ENCODE measurements at places on chromosomes 7 and 10. TPM values are rescaled to one million over a fixed set of nuclear protein-coding genes. Genes with fewer than 3 reads are reported as not detected.

Gene AQP1
- 1.2 TPM for total RNA-seq

Gene ABCB4
- 3.1 TPM for total RNA-seq

Gene ASIC3
- 3.7 TPM for total RNA-seq

Gene CUZD1
- total RNA-seq = 0.72 TPM

Gene SPDYE16
- total RNA-seq = 0.08 TPM

Gene MBL2
- 0.05 TPM for total RNA-seq

Gene RSPH10B
- total RNA-seq = 0.11 TPM

Gene CALCR
- not detected for total RNA-seq

Gene INA
- not detected for total RNA-seq

Gene SPDYE8
- total RNA-seq = not detected

Gene CRTAC1
- total RNA-seq = not detected

Gene PNLIPRP3
- total RNA-seq = 0.03 TPM

Gene SPAM1
- total RNA-seq = not detected

Gene NEUROD6
- not detected for total RNA-seq

Gene MBLAC1
- 6.3 TPM for total RNA-seq

Gene CEP55
- total RNA-seq = 62.9 TPM

Gene ADAM22
- 7.2 TPM for total RNA-seq

Gene FOXP2
- 1.2 TPM for total RNA-seq

Gene RHBDD2
- 31.8 TPM for total RNA-seq

Gene STRA8
- not detected for total RNA-seq

Gene CDC14C
- not detected for total RNA-seq

Gene MYOZ1
- total RNA-seq = 0.41 TPM

Gene GSTK1
- 140 TPM for total RNA-seq

Gene HOXA13
- 0.11 TPM for total RNA-seq

Gene CYP26A1
- 0.91 TPM for total RNA-seq

Gene CTAGE15
- not detected for total RNA-seq

Gene NRG3
- total RNA-seq = 0.16 TPM

Gene OPN4
- total RNA-seq = not detected

Gene STAMBPL1
- 55.7 TPM for total RNA-seq

Gene TBXAS1
- total RNA-seq = 24.0 TPM

Gene ITIH5
- total RNA-seq = 2.0 TPM

Gene LFNG
- 2.8 TPM for total RNA-seq

Gene SYT15
- 0.08 TPM for total RNA-seq

Gene CFTR
- total RNA-seq = not detected

Gene PDCD4
- total RNA-seq = 77.1 TPM

Gene IGFBP3
- 159 TPM for total RNA-seq

Gene IGFBP1
- total RNA-seq = 0.38 TPM

Gene CYP3A7
- total RNA-seq = not detected

Gene ZNF746
- 21.9 TPM for total RNA-seq

Gene ZNF488
- 0.15 TPM for total RNA-seq

Gene RNF32
- total RNA-seq = 0.30 TPM

Gene PDCD11
- total RNA-seq = 98.2 TPM

Gene LIPK
- total RNA-seq = not detected
